ENCODE measurements at places on chromosomes 1 and 21.

GRCh38 chr1:39732730-39733129 lies 6.0 kb upstream of the PPIE start:
- no peak for DNase-seq

DNA sequence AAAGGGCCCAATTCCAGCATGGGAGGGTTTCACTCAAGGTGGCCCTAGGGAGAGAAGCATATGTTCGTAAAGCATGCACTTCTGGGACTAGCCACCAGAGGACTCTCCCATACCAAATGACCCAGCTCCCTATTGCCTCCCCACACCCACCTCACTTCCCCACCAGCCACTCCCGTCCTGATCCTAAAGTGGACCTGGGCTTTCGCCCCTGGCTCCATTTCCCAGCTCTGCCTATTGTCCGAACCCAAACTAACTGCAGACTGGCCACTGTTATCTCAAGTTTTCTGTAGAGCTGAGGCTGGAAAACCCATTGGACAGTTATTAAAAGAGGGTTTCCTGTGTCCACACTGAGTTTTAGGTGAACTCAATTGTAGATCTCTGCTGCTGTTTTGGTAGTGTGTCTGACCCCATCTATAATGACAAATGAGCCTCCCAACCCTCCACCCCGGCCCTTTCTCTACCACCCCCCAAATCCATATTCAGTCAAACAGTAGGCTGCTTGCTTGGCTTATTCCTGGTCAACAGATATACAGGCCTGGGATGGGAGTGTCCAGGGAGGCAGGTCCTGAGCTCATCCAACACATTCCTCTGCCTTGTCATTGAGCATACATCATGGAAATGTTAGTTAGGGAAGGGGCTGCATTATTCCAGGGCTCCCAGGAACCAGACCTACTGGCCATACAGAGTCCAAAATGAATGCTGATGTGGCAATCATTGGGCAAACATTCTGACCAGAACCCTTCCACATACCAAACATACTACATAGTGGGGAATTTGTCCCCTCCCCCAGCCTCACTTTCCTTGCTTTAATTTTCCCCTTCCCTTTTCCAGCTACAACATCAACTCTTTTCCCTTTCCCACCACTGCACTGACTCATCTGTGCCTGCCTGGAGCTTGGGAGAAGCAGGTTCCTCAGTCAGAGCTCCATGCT lies 59.2 kb downstream of the ABCA4 start:
- DNase-seq: peak; percentile 68

DNA sequence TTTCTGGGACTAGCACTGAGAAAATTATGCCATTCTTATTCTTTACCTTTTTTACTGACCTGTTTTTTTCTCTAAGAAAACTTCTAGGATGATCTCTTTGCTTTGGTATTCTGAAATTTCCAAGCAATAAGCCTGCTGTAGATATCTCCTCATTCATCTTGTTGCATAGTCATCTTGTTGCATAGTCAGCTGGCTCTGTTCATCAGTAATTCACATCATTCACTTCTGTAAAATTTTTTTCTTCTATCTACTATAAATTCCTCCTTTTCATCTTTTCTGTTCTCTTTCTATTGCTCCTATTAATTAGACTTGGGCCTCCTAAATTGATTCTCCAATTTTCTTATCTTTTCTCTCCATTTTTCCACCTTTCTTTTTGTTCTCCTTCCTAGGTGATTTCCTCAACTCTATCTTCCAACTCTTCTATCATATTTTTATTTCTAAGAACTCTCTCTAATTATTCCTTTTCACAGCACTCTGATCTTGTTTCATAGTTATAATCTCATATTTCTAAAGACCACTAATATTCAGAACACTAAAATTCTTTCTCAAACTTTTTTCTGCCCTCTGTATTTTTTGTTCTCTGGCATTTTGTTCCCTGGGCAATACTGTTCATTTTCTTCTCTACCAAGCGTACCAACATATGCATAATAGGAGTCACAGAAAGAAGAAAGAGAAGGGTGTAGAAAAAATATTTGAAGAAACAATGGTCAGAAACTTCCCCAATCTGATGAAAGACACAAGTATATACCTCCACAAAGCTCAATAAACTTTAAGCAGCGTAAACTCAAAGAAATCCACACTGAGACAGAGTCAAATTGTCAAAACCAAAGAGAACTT lies 17.7 kb downstream of the TUT4 start:
- DNase-seq: peak; percentile 34

GRCh38 chr1:211783266-211783665 lies 47.3 kb downstream of the LPGAT1 start:
- no peak for DNase-seq

GRCh38 chr1:1732381-1732780 lies 8.2 kb upstream of the CDK11A start:
- no peak for DNase-seq

GRCh38 chr1:115295904-115296696 lies 41.9 kb downstream of the NGF start:
- no peak for DNase-seq

DNA sequence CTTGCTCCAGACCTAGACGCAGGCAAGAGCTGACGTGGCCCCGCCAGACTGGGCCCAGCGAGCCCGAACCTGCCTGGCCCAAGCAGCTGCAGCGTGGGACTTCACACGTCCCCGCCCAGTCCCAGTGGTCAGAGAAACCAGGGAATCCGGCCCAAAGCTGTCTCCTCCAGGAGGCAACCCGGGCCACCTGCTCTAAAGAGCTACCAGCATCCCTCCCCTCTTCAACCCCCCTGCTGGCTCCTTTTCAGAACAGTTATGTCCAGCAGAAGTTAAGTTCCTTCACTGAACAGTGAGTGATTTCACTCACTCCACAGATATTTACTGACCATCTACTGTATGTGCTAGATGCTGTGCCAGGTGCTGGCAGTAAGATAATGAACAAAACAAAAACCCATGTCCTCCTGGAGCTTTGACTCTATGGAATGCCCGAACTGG lies 2.1 kb upstream of the EFNA1 start:
- DNase-seq: no peak

- no peak for DNase-seq
These were observed 45.0 kb downstream of the GORAB start for GRCh38 chr1:170576980-170577379.

- DNase-seq: no peak
These were observed 70.1 kb downstream of the PGM1 start for GRCh38 chr1:63663301-63663700.

GRCh38 chr1:41726899-41727748 lies 191.6 kb downstream of the HIVEP3 start:
- no peak for DNase-seq

GRCh38 chr1:182978151-182978853 lies 25.3 kb upstream of the SHCBP1L start:
- no peak for DNase-seq

- DNase-seq: peak; percentile 7
These were observed 23.7 kb downstream of the NKAIN1 start for GRCh38 chr1:31216016-31216415.

DNA sequence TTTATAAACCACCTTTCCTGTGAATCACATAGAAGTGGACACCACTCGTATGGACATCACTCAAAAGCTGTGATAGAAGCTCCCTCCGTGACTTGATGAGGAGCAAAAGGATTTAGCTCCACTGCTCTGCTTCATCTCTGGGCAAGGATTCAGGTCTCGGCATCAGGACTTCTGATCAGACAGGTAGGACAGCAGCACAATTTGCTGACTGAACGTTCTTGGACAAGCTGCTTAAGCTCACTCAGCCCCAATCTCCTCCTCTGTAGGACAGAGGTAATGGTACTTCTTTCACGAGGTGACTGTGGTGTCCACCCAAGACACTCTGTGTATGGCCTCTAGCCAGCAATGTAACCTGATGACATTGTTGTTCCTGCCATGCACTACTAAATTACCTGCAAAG lies 122.6 kb upstream of the AJAP1 start:
- no peak for DNase-seq

GRCh38 chr1:233055879-233056641 lies 105.6 kb downstream of the NTPCR start:
- DNase-seq: no peak

GRCh38 chr1:204828352-204828850 lies 42.3 kb upstream of the NFASC start:
- no peak for DNase-seq

DNA sequence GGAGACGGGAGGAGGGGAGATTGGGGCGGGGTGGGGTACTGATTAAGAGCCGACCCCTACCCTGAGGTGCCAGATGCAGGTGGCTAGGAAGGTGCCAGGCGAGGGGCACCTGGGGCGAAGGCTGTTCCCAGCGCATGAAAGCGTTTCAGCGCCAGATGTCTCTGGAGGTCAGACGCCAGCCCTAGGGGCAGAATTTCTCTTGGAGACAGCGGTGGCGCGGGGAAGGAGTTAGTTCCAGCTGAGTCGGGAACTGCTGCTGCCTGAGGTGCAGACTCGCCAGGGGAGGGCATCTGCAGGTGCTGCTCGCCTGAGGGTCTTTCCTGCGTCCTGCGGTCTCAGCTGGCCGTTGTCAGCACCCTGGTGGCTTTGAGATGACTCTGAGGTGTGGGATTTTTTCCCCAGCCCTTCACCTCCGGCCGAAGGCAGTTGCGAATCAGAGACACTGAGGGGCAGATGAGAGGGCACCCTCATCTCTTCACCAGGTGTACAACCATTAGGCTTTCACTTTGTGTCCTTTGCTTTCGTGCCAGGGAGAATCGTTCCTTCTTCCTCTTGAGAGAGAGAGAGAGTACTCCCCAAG lies 539 bp downstream of the CGN start:
- peak; percentile 34 for DNase-seq

DNA sequence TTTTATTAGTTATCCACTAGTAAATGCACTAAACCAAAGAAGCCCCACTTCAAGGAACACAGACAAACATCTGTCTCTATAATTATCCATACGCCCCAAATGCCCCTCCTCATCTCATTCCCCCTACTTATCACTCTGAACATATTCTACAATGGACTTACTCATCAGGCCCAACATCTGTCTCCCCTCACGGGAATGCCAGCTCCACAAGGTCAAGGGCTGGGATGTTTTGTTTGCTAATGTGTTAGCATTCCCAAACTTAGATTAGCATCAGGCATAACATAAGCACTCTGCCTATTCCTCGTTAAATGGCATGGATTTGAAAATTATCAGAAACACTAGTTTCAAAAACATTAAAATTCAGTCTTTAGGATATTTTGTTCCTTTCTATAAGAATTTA lies 279.5 kb downstream of the DSCAM start:
- no peak for DNase-seq

DNA sequence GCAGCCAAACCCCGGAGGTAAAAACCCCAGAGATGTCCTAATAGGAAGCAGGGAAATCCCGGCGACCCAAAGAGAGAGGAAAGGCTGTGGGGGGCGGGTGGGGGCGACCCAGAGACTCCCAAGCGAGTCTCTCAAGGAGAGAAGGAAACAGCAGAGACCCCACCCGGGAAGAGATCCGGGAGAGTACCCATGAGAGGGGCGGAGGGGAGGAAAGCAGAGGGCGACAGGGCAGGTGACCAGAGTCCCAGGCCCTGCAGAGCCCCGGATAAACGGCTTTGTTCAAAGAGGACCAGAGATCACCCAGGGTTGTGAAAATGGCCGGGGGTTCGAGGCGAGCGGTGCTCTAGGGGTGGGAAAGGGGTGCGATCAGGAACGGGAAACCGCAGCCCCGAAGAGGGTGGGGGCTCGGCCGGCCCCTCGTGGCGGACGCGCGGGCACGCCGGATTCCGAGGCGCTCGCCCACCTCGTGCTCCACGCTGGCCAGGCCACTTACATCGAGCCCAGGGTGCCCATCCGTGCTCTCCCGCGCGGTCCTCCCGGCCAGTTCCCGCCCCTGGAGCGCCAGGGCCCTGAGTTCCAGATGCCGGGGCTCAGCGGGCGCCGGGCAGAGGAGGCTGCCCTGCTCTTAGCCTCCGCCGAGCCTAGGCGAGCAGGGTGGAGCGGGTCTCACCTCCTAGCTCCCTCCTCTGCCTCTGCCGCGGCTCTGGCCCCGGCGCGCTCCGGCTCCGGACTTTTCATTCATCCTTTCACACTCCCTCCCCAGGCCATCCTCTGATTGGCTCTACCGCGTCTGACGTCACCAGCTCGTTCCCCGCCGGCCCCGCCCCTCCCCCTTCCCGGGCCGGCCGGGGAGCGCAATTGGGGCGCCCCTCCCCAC lies 52.3 kb downstream of the RHBG start:
- DNase-seq: no peak

GRCh38 chr1:17207046-17207445 lies 2.1 kb downstream of the PADI1 start:
- peak; percentile 6 for DNase-seq

- peak; percentile 21 for DNase-seq
These were observed 86.8 kb upstream of the PLPPR4 start for GRCh38 chr1:99177465-99177864.

DNA sequence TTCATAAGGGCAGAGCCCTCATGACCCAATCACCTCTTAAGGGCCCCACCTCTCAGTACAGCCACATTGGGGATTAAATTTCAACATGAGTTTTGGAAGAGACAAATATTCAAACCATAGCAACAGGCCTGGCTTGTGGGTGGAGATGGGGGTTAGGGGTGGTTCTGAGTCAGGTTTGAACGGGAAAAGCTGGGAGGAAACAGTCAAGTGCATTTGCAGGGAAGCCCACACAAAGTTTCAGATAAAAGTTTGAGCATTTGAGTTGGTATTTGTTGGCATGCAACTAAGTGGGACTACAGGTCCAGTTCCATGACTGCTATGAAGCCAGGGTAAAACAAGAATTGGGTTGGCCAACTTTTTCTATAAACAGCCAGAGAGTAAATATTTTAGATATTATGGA lies 21.0 kb upstream of the PADI2 start:
- no peak for DNase-seq

- DNase-seq: no peak
These were observed 37.9 kb upstream of the TENT5C start for GRCh38 chr1:117567976-117568375.

DNA sequence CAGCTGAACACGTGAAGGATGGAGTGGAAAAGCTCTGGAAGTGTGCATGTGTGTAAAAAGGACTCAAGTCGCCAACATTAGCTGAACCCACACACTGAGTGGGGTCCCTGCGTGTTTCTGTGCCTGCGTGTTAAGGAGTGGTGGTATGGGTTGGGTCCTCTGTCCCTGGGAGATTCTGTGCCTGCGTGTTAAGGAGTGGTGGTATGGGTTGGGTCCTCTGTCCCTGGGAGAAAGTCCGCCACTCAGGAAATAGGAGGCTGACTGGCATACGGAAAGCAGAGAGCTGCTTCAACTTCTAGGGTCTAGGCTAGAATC lies 7.0 kb upstream of the SOX13 start:
- DNase-seq: no peak

- DNase-seq: no peak
These were observed 26.3 kb downstream of the STK40 start for GRCh38 chr1:36359383-36359782.
